ENCODE measurements at places on chromosomes 11 and 22.
A peak's percentile ranks its signal among the peaks of the same experiment; 100 is the strongest.

GRCh38 chr22:49608228-49608627, 219.4 kb downstream of the BRD1 start:
- DNase-seq: no peak

DNA sequence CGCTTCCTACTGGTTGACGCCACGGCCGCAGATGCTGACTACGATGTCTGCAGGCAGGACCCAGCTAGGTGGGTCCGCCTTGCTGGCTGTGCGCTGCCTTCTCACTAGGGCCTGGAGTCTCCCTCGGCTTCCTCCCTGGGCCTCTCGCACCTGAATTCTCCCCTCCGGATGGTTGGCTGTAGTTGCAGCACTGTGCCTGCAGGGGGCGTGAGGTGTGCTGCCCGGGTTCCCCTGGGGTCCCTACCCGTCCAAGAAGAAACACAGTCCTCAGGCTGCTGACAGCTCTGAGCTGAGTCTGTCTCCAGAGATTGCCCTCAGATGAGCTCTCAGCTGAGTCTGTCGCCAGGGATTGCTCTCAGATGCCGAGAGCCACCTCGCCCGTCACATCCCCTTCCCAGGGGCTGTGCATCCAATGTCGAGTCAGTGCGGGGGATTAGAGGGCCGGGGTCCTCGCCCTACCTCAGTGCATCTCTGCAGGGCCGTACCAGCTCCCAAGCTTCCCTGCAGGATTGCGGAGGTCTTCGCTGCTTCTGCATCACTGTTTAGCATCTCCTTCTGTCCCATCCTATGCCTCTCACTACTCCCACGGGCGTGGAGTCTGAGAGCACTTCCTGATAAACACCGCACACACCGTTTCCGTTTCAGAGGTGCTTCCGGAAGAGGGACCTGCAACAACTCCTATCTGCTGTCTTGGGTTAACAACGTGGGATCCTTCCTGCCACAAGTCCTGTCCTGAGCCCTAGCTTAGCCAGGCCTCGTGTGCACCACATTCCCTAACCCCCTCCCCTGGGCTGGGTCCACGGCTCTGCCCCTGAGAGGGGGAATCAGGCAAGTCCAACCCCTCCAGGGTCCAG, 196.9 kb downstream of the CSNK2A3 start:
- DNase-seq: no peak

DNA sequence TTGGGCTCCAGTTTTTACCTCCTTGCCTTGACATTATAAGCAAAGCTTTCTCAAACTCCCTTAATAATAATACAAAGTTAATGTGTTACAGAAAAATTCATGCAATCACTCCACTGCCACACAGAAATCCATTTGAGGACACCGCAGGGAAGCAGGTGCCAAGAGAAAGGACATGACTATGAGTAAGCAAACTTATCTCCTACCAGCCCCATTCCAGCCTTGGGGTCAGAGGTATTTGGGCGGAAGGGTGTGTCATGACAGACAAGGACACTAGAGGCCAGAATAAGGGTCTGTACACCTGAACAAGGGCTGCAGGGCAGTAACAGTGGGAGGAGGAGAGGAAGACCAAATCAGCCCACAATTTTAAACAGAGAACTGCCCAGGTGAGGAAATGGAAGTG, 5.9 kb downstream of the GNG3 start:
- no peak for DNase-seq

- DNase-seq: no peak
These were observed 286.2 kb downstream of the GRM5 start for GRCh38 chr11:88779577-88779976.

DNA sequence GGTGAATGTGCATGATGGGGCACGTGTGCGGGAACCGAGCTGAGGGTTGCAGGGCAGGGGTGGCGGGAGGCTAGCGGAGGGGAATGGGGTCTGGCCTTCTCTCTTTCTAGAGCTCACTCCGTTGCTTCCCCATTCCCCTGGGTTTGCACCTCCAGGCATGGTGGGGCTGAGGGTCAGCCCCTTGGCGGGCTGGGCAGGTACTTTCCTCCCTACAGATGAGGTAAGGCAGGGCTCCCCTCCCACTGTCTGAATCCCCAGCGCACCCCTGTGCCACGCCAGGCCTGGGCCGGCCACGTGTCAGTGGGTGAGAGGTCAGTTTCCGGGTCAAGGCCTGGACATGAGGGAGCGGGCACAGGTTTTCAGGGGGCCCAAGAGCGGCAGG, 8.9 kb downstream of the SUSD2 start:
- DNase-seq: no peak

GRCh38 chr11:107973641-107974040, 35.1 kb upstream of the CUL5 start:
- DNase-seq: no peak

GRCh38 chr11:28822576-28822975, 714.4 kb downstream of the METTL15 start:
- no peak for DNase-seq

DNA sequence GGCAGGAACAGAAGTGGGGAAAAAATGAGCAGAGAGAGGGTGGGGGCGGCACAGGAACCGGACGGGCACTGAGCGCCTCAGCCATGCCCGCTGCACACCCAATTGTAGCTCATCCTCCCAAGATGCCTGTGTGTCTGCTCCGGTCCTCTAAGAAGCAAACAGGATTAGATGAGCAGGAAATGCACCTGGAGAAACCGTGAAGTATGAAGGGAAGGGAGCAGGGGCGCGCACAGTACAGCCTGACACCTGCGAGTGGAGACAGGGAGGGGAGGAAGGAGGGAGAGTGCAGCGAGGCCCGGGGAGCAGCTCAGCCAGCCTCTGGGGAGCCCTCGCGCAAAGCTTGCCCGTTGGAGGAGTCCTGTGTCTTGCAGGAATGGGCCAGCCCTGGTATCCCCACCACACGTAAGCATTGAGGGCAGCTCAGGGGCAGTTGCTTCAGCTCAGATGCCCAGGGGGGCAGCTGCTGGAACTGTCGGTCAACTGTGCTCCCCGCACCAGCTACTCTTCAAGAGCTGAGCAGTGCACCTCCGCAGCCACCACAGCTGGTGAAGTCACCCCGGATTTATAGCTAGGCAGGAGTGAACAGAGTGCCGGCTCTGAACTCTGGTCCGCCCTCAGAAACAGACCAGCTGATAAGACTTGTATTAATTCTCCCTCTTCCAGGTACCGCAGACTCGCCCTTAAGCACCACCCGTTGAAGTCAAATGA, 7.0 kb downstream of the DNAJB13 start:
- DNase-seq: no peak

- no peak for DNase-seq
These were observed 487 bp upstream of the LIPT2 start for GRCh38 chr11:74493791-74494630.

- DNase-seq: no peak
These were observed 3.0 kb upstream of the MRGPRD start for GRCh38 chr11:68983801-68984200.

GRCh38 chr22:38767313-38767712, 11.5 kb upstream of the SUN2 start:
- DNase-seq: no peak

- DNase-seq: no peak
These were observed 7.8 kb downstream of the TBC1D10A start for GRCh38 chr22:30318799-30319419.

GRCh38 chr22:43299736-43300135, 43.4 kb downstream of the SCUBE1 start:
- DNase-seq: no peak

- DNase-seq: no peak
These were observed 20.0 kb downstream of the THY1 start for GRCh38 chr11:119403021-119403420.

DNA sequence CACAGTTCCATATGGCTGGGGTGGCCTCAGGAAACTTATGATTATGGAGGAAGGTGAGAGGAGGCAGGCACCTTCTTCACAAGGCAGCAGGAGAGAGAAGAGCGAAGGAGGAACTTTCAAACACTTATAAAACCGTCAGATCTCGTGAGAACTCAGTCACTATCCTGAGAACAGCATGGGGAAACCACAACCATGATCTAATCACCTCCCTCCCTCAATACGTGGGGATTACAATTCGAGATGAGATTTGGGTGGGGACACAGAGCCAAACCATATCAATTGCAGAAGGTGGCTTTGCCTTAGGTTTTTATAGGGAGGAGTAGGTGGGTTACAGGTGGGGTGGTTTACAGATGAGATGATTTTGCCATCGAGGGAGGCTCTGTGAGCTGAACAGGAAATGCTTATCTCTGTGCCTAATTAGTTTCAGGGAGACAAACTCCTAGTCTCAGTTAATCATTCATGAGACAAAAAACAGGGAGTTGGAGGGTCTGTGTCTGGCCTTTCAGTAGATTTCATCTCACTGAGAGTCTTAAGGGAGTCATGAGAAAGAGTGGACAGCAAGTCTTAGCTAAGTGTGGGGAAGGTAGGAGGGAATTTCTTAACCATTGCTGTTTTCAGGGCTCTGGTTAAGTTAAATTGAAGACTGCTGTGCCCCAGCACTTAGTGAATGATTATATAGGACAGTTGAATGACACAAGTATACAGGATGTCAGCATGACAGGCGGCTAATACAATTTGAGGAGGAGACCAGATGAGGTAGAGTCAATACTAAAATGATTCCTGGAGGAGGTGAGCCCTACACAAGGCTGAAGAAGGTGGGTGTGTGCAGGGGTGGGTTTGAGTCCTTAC, 47.7 kb downstream of the CWC15 start:
- DNase-seq: no peak

DNA sequence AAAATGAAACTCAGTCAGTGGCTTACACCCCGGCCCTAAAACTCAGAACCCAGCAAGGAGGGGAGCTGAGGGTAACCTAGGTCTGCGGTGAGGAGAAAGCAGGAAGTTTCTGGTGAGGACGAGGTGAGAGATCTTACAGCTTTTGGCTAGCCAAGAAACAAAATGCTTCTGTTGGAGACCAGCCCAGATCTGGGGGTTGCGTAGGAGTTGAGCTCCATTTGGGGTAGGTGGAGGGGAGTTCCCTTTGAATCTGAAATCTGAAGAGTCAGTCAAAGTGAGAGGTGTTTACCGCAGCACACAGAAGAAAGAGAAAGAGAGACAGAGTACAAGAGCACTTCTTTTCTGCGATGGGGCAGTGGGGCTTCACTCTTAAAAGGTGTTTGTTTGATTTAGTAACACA, 29.6 kb downstream of the EHF start:
- peak; percentile 30 for DNase-seq

- DNase-seq: no peak
These were observed 13.6 kb upstream of the NUP160 start for GRCh38 chr11:47861728-47862127.

DNA sequence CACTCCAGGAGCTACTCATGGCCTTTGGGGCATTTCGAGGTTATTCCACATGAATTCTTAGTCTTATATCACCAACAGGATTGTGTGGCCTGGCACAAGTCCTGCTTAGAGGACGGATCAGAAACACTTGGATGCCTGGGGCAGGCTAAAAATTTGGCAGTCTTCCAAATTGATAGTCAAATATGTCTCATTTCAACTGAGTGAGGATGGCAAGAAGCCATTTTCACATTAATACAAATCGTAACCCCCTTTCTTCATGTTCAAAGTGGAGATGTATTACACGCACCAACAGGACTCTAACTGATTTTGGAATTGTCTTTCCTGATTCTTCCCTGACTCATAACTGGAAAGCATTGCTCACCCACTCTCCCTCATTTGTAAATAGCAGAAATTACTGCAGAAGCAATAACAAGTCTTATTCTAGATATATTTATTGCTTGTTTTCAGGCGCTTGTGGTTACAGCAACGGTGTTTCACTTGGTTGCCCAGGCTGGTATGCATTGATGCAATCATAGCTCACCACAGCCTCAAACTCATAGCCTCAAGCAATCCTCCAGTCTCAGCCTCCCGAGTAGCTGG, 10.3 kb upstream of the CCDC86 start:
- DNase-seq: no peak

DNA sequence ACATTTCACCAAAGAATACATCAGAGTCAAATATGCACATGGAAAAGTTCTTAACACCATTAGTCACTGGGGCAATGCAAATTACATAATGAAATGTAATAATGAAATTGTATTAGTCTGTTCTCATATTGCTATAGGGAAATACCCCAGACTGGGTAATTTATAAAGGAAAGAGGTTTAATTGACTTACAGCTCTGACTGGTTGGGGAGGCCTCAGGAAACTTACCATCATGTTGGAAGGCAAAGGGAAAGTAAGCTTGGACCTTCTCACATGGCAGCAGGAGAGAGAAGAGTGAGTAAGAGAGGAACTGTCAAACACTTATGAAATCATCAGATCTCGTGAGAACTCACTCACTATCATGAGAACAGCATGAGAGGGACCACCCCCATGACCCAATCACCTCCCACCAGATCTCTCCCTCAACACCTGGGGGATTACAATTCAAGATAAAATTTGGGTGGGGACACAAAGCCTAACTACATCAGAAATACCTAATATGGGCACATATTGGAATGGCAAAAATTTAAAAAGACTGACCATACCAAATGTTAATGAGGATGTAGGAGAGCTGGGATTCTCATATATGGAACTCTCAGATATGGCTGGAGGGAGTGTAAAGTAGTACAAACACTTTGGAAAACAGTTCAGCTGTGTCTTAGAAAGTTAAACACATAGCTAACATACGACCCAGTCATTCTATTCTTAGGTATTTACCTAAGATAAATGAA, 65.1 kb upstream of the CD44 start:
- no peak for DNase-seq

DNA sequence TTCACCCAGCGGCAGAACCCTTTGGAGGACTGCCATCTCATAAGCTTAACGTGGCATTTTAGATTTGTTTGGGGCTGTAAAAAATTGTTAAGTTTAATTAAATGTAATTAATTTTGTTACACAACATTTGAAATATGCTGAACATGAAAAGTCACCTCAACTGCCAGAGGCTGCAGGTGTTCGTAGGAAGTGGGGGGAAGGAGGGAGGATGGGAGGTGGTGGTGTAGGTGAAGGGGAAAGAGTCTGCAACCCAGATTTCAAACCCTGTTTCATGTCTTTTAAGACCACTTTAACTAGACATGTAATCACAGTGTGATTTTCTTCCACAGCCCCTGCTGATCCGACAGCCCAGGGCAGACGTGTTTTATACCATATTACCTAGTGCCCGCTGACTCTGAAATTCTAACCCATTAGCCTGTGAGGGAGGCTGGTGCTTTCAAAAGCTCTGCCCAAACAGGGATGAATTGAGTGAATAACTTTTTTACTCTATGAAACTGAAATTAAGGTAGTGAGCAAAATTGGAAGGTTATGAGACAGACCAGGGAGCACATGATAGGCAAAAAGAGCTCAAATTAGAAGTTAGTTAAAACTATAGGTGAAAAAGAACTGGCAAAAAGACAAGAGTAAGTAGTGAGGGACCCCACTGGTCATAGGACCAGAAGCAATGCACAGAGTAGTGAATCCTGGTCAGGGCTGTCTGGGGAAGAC, 279.8 kb downstream of the DDX10 start:
- DNase-seq: no peak

DNA sequence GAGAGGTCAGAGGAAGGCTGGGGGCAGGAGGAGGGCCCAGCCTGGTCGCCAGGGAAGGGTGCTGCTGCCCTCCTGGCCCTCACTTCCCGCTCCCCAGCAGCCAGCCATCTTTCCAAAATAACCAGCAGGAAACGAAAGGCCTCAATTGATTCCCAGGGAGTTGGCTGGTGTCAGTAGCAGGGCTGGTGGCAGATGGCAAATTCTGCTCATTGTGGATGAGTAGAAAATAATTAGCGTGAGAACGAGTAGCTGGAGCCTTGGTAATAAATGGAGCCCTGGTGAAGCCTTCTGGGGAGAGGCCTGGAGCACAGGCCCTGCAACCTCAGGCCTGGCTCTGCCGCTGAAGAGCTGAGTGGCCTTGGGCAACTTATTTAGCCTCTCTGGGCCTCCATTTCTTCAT, 31.3 kb downstream of the DAGLA start:
- no peak for DNase-seq
